ENCODE measurements at places on chromosomes 13 and 19.

- no peak for DNase-seq
Measured at GRCh38 chr13:90866006-90866405, 481.5 kb upstream of the MIR17HG start.

GRCh38 chr13:47929156-47929555, 71.9 kb downstream of the SUCLA2 start:
- peak; percentile 54 for DNase-seq

- peak; percentile 32 for DNase-seq
Measured at GRCh38 chr13:20465218-20465879, 60.3 kb downstream of the CRYL1 start.

DNA sequence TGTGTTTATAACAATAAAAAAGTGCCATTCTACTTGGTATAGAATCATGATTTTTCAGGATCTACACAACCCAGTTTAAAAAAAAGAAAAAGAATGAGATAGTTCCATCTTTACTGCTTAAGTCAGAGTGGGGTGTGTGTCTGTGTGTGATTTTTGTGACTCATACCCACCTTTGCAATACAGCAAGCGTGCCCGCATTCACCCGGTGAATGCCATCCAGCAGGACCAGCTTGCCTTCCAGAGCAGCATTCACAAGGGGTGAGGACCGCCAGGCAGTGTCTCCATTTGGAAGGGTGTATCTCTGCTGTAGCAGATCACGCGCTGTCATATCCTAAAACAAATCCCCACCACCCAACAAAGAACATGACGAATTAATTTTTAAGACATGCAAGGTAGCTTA, 127.7 kb downstream of the VWA8 start:
- no peak for DNase-seq

- no peak for DNase-seq
Measured at GRCh38 chr13:72507416-72508199, 219.8 kb downstream of the MZT1 start.

GRCh38 chr19:54317108-54317964, 4.4 kb upstream of the LILRA5 start:
- DNase-seq, result no peak

- no peak for DNase-seq
Measured at GRCh38 chr19:49613374-49613773, 22.4 kb downstream of the PRR12 start.

- no peak for DNase-seq
Measured at GRCh38 chr13:34064456-34065205, 246.7 kb downstream of the RFC3 start.

GRCh38 chr13:25678398-25678797, 306.6 kb downstream of the ATP8A2 start:
- DNase-seq, result no peak

DNA sequence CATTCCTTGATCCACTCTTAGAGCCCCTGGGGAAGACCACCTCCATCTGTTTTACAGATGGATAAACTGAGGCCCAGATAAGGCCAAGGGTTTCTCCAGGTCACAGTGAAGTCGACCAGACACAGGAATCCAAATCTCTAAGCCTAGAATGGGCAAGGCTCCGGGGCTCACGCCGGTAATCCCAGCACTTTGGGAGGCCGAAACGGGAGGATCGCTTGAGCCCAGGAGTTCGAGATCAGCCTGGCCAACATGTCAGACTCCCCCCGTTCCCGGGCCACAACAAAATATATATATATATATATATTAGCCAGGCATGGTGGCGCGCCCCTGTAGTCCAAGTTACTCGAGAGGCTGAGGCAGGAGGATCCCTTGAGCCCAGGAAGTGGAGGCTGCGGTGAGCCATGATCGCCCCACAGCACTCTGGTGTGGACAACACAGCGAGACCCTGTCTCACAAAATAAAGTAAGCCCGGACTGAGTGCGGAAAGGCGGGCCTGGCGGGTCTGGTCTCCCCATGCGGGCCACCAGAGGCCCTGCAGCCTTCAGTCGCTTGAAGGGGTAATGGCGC, 615 bp upstream of the RPL13A start:
- no peak for DNase-seq

GRCh38 chr13:109906976-109907375, 120.6 kb upstream of the IRS2 start:
- DNase-seq, result peak; percentile 29

DNA sequence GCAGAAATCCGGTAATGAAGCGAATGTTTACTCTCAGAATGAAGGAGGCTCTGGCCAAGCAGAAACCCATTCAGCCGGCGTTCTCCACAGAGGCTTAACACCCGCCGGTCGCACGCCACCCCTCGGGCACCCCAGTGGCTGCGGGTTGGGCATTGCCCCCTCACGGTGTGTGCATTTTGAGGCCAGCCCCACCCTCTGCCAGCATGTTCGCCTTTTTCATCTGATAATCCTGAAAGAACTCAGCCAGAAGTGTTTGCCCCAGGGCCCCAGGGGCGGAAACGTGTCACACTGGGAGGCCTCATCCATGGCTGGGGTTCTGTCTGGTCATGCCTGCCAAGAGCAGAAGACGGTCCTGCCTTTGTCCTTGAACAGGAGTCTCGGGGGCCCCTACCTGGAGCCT, 34.2 kb downstream of the COMP start:
- no peak for DNase-seq

GRCh38 chr19:17041976-17042375, 15.4 kb upstream of the CPAMD8 start:
- peak; percentile 8 for DNase-seq

DNA sequence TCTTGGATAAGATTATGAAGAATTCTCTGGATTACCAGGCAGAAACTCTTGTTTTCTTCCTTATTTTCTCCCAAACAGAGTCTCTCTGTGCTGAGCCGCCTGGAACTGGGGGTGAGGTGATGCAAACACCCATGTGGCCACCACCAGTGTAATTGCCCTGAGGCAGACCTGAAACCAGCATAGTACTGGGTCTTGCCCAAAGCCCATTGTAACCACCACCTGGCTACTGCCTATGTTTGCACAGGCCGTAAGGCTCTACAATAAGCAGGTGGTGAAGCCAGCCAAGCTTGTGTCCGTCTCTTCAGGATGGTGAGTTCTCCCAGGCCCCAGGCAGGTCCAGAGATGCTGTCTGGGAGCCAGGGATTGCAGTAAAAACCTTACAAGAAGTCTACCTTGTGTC, 18.9 kb upstream of the KBTBD7 start:
- no peak for DNase-seq

- DNase-seq, result no peak
Measured at GRCh38 chr13:36758345-36758744, 60.7 kb upstream of the RFXAP start.

DNA sequence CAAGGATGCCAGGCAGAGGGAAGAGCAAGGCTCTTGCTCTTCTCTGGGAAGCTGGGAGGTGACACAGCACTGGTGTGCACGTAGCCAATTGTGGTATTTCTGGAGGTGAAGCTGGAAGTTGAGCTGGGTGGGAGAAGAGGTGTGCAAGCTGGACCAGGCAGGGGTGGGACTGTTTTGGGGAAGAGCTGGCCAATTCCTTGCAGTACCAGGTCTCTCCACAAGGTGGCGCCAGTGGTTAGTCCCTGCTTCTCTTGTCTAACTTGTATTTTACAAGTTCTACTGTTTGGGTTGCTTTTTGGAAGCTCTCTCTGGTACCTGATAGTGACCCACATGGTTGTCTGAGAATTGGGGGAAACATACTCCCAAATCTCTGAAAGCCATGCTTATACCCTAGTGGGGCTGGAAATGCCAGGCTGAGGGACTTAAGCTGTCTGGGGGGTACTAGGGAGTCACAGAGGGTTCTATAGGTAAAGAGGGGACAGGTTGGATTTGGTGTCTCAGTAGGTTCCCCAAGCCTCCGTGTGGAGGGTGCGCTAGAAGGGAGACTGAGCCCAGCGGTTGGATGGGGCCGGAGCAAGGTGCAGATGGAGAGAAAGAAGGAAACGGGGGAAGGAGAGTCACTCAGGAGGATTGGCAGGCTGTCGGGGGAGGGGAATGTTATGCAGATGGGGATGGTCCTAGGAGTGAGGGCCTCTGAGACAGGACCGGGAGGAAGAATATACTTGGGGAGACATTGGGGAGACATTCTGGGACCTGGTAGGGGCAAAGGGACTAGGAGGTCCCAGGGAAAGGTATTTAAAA, 3.0 kb downstream of the HPN start:
- peak; percentile 45 for DNase-seq

GRCh38 chr19:36093146-36093662, 17.7 kb upstream of the OVOL3 start:
- no peak for DNase-seq

DNA sequence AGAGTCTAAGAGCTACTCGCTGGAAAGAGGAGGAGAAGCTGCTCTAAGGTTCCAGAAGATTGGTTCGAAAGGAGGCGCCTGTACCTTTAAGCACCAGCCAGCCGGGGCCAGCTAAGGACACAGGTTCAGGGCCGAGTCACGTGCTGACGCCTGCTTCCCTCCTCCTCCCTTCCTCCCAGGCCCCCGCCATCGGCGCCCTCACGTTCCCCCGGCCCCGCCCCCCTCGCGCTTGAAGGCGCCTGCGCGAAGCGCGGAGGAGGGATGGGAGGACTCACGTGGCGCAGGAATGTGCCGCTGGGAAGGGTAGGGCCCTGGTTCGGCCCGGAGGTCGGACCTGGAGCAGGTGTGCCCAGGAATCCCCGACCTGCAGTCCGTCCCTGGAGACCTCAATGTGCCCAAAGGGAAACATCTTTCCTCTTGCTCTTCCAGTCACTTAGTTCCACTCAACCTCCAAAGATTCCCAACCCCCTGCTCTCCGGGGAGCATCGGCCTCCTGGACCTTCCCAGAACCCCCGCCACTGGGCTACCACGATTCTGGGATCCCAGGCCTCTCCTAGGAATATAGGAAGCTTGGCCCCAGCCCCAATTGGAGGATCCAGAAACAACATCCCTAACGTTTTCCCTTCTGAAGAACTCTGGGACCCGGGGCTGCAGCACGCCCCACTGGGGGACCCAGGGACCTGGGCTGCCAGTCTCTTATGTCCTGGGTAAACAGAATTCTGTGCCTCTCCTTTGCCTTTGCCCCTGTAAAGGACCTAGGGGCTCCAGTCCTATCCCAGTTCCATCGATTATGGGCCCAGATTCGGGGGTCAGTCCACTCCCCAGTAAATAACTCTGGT, 2.5 kb downstream of the DBP start:
- peak; percentile 95 for DNase-seq

GRCh38 chr13:75181906-75182305, 300.1 kb downstream of the TBC1D4 start:
- DNase-seq, result peak; percentile 23

- peak; percentile 100 for DNase-seq
Measured at GRCh38 chr19:2540646-2541454, 64.9 kb downstream of the GADD45B start.

DNA sequence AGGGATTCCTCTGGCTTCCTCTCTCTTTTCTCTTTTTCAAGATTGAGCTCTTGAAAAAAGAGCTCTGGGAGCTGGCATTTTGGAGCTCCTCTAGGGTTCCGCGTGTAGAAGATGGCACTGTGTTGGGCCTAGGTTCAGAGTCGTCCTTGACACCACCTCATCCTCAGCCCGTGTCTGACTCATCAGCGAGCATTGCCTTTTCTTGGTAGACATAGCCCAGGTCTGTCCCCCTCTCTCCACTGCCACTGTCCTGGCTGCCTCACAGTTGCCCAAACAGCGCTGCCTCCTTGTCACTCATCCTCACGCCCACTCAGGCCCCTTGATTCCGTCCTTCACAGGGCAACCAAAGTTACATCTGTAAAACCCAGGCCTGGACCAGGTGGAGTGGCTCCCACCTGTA, 24.6 kb downstream of the PAK4 start:
- DNase-seq, result no peak

DNA sequence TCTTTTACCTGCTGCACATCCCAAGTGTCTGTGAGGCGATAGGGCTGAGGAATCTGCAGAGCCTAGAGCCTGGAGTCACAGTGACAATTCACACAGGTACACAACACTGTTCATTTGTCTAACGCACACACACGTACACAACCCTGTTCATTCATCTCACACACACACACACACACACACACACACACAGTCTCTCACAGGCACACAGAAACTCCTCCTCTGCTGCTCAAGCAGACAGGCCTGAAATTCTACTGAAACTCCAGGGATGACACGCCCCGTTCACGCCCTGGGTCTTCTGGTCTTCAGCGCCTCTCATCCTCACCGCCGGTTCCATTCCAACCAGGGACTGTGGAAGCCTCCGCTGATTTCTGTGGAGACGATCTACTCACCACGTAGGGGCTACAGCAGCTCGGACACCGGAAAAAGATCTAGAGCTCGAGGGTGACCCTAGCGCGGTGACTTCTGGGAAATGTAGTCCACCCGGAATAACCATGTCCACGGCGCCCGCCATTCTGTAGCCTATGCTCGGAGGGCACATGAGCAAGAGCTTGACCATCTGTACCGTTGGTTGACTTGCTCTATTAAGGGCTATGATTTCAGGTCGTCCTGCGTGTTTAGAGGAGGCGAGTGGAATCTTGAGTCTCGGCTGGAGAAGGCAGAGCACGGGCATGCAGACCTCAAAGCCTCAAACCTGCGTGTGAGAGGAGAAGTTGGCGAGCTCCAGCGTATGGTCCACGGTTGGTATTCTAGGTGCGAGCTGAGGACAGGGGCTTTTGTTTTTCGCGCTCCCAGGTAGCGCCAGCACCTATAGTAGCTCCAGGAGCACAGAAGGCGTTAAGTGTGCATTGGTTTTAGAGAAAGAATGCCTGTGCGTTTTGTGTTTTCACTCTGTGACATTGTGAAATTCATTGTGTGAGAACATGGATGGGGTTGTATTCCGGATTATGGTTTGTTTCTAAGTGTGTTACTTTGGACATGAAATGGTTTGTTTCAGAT, 33.4 kb downstream of the ZNF45 start:
- peak; percentile 86 for DNase-seq

- DNase-seq, result no peak
Measured at GRCh38 chr19:8262431-8262830, 45.7 kb downstream of the CD320 start.

- no peak for DNase-seq
Measured at GRCh38 chr13:46901721-46902120, 4.9 kb upstream of the HTR2A start.

- DNase-seq, result no peak
Measured at GRCh38 chr19:49953416-49953815, 7.6 kb downstream of the SIGLEC11 start.

DNA sequence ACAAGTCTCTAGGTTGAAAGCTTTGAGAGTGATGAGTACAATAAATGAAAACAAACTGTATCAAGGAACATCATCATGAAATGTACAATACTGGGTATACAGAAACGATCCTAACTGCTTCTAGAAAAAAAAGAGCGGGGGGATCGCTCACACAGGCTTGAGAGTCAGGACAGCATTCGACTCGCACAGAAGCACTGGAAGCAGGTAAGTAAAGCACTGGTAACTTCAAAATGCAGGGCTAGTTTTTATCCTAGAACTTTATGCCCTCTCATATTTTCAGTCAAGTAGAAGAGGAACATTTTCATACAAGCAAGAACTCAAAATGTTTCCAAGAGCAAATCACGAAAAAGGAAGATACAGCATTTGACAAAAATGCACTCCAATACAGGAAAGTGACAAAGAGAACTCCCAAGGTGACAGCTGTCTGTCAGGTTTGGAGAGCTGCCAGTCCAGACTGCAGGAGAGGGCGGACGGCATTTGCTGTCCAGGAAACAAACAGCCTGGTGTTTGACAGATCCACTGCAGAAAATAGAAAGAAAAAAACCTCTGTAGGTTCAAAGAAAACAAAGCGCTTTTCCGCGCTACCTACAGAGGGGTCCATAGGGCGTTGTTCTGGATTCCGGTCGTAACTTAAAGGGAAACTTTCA, 58.2 kb upstream of the XPO4 start:
- DNase-seq, result no peak

Data from AG10803 (cell line).